ENCODE measurements at places on chromosomes 1 and 21. TPM values are rescaled to one million over a fixed set of nuclear protein-coding genes. Genes with fewer than 3 reads are reported as not detected.

Gene KCNE2
- polyA plus RNA-seq: 5.2 TPM

Gene RHCE
- 0.27 TPM for polyA plus RNA-seq

Gene SEC16B
- polyA plus RNA-seq: 9.1 TPM

Gene SPATA17
- 1.5 TPM for polyA plus RNA-seq

Gene S100B
- polyA plus RNA-seq: not detected

Gene STPG1
- 5.5 TPM for polyA plus RNA-seq

Gene ZYG11A
- polyA plus RNA-seq: 0.40 TPM

Gene LCA5L
- polyA plus RNA-seq: 1.8 TPM

Gene PROX1
- 6.7 TPM for polyA plus RNA-seq

Gene TTC39A
- polyA plus RNA-seq: 18.9 TPM

Gene RNU1-4
- not detected for polyA plus RNA-seq

Gene GBP1
- polyA plus RNA-seq: 12.0 TPM

Gene GCSAML
- not detected for polyA plus RNA-seq

Gene OXCT2
- 0.39 TPM for polyA plus RNA-seq

Gene KPNA6
- 27.7 TPM for polyA plus RNA-seq

Gene SPSB1
- polyA plus RNA-seq: 102 TPM

Gene LCE3E
- not detected for polyA plus RNA-seq

Gene TBX15
- polyA plus RNA-seq: 1.9 TPM

Gene RPTN
- not detected for polyA plus RNA-seq

Gene PDE9A
- polyA plus RNA-seq: 18.2 TPM

Gene OR2T33
- polyA plus RNA-seq: not detected

Gene HSD3B2
- polyA plus RNA-seq: 2.2 TPM

Gene CD1B
- not detected for polyA plus RNA-seq

Gene C1orf21
- polyA plus RNA-seq: 26.9 TPM

Gene ZNF695
- polyA plus RNA-seq: 2.0 TPM

Gene NMNAT2
- polyA plus RNA-seq: 0.99 TPM

Gene LMOD1
- 6.4 TPM for polyA plus RNA-seq

Gene LENEP
- polyA plus RNA-seq: not detected

Gene GPR61
- 1.1 TPM for polyA plus RNA-seq

Gene SHE
- polyA plus RNA-seq: 0.41 TPM

Gene GBP3
- polyA plus RNA-seq: 5.4 TPM

Gene LCE1D
- not detected for polyA plus RNA-seq

Gene DRAXIN
- polyA plus RNA-seq: 0.28 TPM

Gene MIXL1
- polyA plus RNA-seq: 2.2 TPM

Gene LHX8
- polyA plus RNA-seq: 0.37 TPM

Gene CNR2
- polyA plus RNA-seq: not detected

Gene SYNC
- 6.9 TPM for polyA plus RNA-seq

Gene ABCB10
- polyA plus RNA-seq: 14.6 TPM

Gene NPR1
- 3.0 TPM for polyA plus RNA-seq

Gene RIPPLY3
- 1.0 TPM for polyA plus RNA-seq

Gene CELA2A
- 5.6 TPM for polyA plus RNA-seq

Gene TTLL7
- polyA plus RNA-seq: 1.9 TPM

Gene TMPRSS2
- polyA plus RNA-seq: 65.9 TPM

Gene OR10T2
- polyA plus RNA-seq: not detected

Gene ANKRD35
- 2.2 TPM for polyA plus RNA-seq

Gene CCDC181
- polyA plus RNA-seq: 0.79 TPM

Gene ETS2
- polyA plus RNA-seq: 104 TPM

Gene ADARB1
- polyA plus RNA-seq: 19.4 TPM

All from hepatocyte (in vitro differentiated cells).